ENCODE measurements at places on chromosomes 5 and 9.

- DNase-seq = peak; percentile 75
These were observed 56.9 kb downstream of the PAM start for GRCh38 chr5:102811972-102812371.

DNA sequence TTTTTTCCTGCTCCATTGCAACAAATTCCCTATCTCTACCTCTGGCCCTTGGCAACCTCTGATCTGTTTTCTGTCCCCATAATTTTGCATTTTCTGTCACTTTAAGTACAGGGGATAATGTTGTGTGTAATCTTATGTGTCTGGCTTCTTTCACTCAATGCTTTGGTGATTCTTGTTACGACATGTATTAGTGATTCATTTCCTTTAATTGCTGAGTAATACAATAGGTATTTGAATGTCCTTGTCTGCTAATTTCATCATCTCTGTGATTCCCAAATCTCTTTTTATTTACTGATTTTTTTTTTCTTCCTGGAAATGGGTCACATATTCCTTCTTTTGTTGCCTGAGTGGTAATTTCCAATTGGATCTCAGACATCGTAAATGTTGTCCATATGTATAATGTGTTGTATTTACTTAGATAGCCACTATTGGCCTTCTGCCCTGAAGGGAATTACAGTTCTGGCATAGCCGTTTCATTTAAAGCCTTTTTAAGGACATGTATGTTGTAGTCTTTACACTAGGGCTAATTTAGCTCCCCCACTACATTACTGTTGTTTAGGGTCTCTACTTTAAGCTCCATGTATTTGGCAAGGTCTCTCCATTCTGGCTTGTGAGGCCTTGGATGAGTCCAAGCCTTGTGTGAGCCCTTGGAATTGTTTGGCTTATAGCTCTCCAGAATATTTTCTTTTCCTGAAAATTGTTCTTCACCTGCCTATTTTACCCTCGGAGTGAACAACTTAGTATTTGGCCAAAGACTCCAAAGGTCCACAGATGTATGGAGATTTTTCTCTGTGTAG is 683.8 kb downstream of the LRRC70 start:
- peak; percentile 48 for DNase-seq

GRCh38 chr5:32201122-32201753 is 27.1 kb upstream of the GOLPH3 start:
- DNase-seq = no peak

DNA sequence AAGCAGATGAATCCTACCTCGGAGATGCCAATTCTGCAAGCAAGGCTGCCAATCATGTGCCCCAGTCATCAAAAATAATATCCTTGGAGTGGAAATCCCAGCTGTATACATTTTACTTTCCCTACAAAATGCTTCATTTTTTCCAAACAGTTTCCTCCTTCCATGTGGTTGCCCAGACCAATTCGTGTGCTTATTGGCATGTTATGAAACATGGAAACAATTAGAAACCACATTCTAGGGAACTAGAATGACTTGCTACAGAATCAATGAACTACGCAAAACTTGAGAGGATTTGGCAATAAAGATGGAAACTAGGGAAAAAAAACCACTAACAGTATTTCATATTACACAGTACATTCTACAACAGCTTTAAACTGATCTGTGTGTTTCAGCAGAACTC is 584.5 kb upstream of the DMAC1 start:
- no peak for DNase-seq

DNA sequence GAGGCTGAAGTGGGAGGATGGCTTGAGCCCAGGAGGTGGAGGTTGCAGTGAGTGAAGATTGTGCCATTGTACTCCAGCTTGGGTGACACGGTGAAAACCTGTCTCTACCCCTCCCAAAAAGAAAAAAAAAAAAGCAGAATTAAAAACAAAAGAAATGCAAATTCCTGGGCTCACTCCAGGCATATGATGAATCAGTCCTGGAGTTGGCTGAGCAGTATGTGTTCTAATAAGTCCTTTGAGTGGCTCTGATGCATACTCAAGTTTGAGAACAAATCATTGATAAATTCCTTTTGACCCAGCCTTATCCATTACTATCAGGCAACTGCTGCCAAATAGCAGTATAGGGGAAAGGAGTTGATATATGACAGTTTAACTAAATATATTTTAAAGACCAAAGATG is 28.3 kb downstream of the UHRF2 start:
- no peak for DNase-seq

DNA sequence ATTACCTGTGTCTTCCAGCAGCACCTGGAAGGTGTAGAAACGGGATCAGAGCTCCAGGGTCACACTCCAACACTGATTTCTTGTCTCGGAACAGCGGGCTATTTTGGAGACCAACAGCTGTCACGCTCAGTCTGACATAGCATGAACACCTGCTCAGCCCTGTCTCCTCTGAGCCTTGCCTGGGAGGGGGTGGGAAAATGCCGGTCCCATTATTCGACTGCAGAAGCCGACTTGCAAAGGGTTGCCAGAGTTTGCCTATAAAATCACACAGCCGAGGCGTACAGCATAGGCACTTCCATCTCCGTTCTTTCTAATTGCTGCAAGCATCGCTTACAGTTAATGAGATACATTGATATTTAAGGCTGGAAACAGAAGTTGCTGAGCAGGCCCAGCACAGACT is 300.8 kb upstream of the MSX2 start:
- DNase-seq = no peak

DNA sequence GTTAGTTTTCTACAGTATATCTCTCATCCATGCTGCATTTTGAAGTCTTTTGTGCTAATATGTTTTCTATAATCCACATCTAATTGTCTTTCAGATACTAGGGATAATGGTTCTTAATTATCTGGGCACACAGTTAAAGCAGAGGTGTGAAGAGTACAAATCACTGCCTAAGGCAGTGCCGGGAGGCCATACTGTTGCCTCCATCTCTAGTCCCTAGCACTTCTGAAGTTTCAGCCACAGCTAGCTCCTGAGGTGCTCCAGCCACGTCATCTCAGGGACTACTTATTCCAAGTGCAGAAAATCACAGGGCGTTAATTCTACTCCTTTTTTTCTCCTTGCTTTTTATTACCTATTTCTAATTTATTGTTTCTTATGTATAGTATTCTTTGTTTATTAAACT is 760.0 kb upstream of the FAM174A start:
- no peak for DNase-seq

- no peak for DNase-seq
These were observed 406.4 kb downstream of the HTR1A start for GRCh38 chr5:63555874-63556273.

- no peak for DNase-seq
These were observed 44.2 kb downstream of the SNX30 start for GRCh38 chr9:112794731-112795130.
